H54 (cell line): ENCODE measurements at places on chromosomes 16 and 17.

GRCh38 chr16:2517954-2518605 lies 2.1 kb upstream of the AMDHD2 start:
- no peak for DNase-seq

- peak; percentile 93 for DNase-seq
Observed at GRCh38 chr16:711548-712320, 3.2 kb upstream of the METRN start.

DNA sequence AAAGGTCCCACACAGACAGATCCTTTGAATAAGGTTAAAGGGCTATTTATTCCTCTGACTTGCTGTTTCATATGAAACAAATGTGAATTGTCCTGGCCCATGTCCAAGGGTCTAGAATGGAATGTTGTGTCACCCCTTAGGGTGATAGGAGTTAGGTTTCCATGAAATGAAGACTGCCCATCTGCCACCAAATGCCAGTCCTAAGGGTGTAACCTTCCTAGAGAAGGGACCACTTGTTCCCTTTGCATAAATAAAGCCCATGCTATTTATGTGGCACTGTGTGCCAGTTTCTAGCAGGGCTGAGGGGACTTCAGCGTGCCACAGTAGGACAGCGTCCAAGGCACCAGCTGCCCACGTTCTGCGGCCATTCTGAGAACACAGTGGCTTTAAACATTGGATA lies 171.3 kb downstream of the ABCA8 start:
- no peak for DNase-seq

GRCh38 chr16:4414187-4414917 lies 2.0 kb downstream of the CORO7 start:
- DNase-seq = no peak

DNA sequence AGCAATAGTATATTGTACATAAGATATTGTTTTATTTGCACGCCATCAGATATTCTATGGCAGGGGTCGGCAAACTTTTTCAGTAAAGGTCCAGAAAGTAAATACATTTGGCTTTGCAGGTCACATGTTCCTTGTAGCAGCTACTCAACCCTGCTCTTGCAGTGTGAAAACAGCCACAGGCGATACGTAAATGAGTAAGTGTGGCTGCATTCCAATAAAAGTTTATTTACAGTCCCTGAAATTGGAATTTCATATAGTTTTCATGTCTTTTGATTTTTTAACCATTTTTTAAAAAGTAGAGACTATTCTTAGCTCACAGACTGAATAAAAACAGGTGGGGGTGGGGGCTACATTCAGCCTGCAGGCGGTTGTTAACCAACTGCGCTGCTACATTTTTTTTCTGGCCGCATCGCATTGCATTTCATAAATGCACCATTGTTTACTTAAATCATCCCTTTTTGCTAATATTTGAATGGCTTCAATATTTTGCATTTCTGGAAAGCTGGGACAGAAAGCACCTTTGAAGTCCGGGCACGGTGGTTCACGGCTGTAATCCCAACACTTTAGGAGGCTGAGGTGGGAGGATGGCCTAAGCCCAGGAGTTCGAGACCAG lies 50.5 kb upstream of the HAPSTR1 start:
- DNase-seq = no peak

GRCh38 chr16:74166456-74166855 lies 130.2 kb upstream of the PSMD7 start:
- DNase-seq = no peak

- DNase-seq = no peak
Observed at GRCh38 chr16:80591071-80591915, 50.5 kb downstream of the DYNLRB2 start.

- DNase-seq = no peak
Observed at GRCh38 chr17:27422601-27423000, 33.6 kb upstream of the KSR1 start.
